A172 (cell line): ENCODE measurements at places on chromosomes 4 and X.

- no peak for DNase-seq
Measured at GRCh38 chr4:47882228-47882627, 32.2 kb downstream of the NFXL1 start.

DNA sequence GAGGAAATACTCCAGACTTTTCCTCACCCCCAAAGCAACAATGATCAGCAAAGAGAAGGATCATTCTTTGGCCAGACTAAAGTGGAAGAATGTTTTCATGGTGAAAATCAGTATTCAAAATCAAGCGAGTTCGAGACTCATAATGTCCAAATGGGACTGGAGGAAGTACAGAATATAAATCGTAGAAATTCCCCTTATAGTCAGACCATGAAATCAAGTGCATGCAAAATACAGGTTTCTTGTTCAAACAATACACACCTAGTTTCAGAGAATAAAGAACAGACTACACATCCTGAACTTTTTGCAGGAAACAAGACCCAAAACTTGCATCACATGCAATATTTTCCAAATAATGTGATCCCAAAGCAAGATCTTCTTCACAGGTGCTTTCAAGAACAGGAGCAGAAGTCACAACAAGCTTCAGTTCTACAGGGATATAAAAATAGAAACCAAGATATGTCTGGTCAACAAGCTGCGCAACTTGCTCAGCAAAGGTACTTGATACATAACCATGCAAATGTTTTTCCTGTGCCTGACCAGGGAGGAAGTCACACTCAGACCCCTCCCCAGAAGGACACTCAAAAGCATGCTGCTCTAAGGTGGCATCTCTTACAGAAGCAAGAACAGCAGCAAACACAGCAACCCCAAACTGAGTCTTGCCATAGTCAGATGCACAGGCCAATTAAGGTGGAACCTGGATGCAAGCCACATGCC is 89.7 kb downstream of the TET2 start:
- no peak for DNase-seq

DNA sequence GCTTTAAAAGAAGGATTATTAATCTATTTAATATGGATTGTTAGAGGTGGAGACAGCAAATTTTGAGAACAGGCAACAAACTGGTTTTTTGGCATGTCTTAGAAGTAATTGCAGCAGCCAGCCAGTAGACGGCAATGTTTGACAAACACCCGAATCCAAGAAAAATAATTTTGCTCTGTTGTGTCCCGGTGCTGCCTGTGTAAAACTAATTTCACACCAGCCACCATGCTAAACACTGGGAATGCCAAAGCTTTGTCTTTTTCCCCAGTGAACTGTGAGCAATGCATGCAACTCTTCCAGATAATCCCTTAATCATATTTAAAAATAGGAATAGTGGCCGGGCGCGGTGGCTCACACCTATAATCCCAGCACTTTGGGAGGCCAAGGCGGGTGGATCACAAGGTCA is 25.9 kb downstream of the SMIM31 start:
- DNase-seq: peak; percentile 26

DNA sequence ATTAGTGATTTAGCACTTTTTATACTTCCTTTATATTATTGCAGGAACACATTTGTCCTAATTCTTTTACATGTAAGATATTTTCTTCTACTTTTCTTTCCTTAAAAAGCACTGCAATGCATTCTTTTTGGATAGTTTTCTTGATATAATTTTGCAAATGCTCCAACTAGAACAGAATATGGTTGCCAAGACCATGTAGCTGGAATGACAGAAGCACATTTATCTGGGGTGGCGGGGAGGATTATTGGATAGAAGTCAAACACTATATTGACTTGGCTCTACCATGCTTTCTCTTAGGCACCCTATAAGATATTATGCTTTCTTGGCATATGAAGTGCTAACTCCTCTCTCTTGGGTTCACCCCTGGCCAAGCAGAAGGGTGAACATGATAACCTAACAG is 983.5 kb downstream of the FAT4 start:
- no peak for DNase-seq

- DNase-seq: no peak
Measured at GRCh38 chr4:171812333-171812664, 905 bp upstream of the GALNTL6 start.

- DNase-seq: no peak
Measured at GRCh38 chr4:10080589-10081217, 35.9 kb downstream of the WDR1 start.

DNA sequence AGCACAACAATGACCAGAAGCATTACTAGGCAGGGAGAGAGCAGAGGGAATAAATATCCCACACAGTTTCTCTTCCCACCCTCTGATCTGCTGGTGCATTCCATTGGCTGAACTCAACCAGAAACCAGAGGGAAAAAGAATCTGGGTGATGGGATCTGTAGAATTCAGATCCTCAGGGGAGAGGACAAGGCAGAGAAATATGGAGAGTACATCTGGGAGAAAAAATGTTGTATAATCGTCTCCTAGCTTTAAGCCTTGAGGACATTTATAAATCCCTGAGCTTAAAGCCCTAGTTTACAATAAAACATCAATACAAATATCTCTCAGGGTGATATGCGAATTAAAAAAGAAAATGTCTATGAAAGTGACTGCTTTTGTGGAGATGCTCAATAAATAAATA is 368.1 kb upstream of the MAD2L1 start:
- DNase-seq: no peak

GRCh38 chr4:37793562-37793961 is 32.9 kb upstream of the PGM2 start:
- DNase-seq: no peak

DNA sequence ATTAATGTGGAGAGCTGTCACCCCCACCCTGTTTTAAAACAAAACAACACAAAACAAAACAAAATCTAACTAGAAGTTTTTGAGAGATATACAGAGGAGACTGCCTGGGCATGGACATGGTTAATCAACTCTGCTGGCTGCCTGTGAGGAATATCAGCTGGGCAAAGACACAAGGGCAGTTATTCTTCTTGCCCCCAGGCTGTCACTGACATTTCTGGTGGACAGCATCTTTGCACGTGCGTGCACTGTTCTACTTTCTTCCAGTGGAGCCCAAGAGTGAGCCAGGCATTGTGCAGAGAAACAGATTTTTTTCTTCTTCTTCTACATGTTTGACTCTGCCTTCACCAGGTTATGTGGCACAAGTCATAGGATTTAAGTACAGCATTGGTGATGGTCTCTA is 13.8 kb downstream of the IRS4 start:
- no peak for DNase-seq

DNA sequence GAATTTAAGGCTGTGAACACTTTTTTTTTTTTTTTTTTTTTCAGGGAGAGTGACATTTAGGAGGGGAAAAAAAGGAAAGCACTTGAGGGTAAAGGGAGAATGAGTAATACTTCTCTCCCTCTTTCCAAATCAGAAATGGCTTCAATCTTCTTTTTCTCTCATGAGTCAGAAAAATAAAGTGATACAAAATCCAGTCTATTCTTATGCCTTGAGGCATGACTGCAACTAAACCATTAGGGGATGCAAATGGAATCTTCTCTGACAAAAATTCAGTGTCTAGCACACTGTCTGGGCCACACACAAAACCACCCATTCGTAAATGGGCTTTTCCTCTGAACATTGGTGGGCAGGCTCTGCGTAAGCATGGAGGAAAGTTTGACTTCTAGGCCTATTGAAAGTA is 46.7 kb upstream of the POU4F2 start:
- DNase-seq: no peak

DNA sequence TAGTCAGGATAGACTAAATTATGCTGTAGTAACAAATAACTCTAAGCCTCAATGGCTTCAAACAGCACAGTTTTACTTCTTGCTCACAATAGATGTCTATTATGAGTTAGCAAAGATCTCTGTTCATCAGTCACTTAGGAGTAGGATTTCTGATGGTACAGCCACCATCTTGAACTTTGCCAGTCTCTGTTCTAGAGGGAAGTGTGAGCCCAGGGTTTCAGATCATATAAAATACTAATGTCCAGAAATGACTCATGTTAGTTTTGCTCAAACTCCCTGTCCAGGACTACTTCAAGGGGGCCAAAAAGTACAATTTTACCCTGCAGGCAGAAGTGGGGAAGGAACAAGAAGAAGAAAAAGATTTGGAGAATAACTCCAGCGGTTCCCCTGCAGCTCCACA is 77.1 kb upstream of the LSM6 start:
- DNase-seq: no peak

GRCh38 chr4:67158666-67159065 is 386.6 kb downstream of the CENPC start:
- DNase-seq: no peak

- no peak for DNase-seq
Measured at GRCh38 chrX:68994135-68994890, 165.5 kb downstream of the EFNB1 start.

DNA sequence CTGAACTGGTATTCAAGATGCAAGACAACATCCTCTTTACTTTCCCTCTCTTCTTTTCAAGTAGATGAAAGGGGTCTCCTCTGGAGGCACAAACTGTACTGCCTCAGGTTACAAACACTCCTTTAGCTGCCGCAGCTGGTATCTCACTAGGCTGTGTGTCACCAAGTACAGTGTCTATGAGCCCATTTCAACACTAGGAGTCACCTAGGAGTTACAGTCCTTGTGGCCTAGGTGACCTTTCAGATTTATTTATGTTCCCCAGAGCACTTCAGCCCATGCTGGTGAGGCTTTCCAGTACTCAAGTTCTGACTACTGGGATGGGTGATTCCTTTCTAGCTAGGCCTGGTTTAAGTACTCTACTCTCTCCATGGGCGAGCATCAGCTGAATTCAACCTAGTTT is 32.4 kb upstream of the TMLHE start:
- no peak for DNase-seq

- DNase-seq: no peak
Measured at GRCh38 chr4:110627977-110628662, 5.2 kb upstream of the PITX2 start.
